ENCODE measurements at places on chromosomes 13 and 19.

- DNase-seq = no peak
Measured at GRCh38 chr13:35857769-35858168, 273.4 kb downstream of the DCLK1 start.

DNA sequence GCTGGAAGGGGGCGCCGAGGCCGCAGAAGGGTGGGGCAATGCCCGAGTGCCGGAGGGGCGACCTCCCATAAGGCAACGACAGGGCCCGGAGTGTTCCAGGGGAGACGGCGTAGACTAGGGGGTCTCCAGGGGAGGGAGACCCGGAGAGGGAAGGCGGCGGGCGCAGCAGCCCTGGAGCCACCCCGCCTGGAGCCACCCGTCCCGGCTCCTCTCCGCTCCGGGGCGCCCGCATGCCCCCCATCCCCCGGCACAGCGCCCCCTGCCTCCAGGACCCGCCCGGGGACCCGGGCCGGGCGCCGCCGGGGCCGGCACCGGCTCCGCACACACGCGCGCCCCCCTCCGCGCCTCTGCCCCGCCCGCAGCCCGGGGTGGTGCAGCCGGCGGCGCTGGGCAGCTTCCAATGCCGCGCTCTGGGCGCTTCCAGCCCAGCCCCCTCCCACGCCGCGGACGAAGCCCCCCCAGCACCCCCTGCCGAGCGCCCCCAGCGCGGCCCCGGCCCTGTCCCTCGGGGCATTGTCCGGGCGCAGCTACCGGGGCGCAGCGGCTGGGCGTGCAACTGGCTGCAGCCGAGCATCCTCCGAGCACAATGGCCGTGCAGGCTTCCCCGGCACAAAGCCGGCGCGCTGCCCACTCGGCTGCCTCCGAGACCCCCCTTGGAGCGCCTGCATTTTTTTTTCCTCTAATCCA lies 519 bp downstream of the PTPRS start:
- DNase-seq = peak; percentile 84

DNA sequence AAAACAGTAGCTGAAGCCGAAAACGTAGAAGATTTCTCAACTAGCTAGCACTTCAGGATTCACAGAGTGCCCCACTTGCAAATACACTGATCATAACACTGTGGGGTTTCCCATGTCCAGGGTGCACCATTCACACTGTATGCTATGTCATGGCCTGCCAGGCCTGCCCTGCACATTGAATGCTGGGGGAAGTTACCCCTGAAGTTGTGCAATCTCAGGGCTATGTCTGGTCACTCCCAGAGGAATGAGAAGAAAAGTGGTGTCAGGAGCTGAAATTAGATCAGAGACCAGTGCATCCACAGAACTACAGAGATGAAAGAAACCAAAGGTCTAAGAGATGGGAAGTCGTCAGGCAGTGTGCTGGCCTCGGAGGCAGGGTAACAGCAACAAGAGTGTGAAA lies 196.8 kb downstream of the RAP2A start:
- DNase-seq = no peak

DNA sequence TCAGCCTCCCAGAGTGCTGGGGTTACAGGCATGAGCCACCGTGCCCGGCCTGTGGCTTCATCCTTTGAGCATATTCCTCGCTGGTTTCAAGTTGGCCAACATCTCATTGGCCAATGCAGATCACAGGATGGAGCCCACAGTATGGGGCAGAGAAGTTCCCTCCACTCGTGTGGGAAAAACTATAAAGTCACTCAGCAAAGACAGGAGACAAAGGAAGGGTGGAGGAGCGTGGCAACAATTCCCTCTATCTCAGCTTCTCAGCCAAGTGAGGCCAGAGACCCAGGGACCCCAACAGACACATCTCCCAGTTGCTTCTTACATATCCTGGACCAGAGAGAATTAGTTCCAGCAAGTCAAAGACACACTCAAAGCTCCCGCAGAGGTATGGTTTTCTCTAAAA lies 184.6 kb upstream of the SOX1 start:
- DNase-seq = no peak

- DNase-seq = peak; percentile 60
Measured at GRCh38 chr19:10763828-10764339, 46.0 kb downstream of the DNM2 start.
